ENCODE measurements at places on chromosomes 7 and 10.

- DNase-seq: no peak
These were observed 27.9 kb downstream of the PAPOLB start for GRCh38 chr7:4833691-4834600.

DNA sequence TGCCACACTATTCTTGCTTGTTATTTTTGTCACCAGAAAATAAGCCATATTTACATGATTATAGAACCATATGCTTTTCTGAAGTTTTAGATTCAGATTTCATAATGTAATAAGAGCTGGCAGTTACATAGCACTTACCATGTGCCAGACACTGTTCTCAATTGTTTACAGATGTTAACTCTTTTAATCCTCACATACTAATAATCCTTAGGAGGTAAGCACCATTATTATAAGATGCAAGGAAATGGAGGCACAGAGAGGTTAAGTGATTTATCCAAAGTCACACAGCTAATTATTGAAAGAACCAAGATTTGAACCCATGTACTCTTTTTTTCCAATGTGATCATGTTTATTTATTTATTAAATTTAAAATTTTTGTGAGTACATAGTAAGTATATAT is 57.2 kb downstream of the CREB5 start:
- DNase-seq: no peak

DNA sequence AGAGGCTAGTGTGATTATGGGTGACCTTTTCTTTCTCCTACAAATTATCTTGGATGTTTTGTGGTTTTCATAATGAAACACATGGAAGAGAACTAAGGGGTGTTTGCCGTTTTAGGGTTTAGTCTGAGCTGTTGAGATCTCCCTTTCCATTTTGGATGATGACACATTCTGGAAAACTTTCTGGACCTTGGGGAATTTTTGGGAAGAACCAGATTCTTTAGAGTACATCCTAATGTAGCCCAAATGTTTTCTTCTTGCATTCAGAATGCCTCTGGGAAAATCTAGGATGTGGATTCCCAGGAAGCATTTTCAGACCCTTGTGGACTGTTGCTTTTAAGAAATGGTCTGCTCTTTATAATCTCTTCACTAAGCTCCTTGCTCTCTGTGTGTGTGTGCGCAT is 165.7 kb downstream of the SORCS3 start:
- DNase-seq: no peak

- DNase-seq: no peak
These were observed 17.1 kb downstream of the OAT start for GRCh38 chr10:124401633-124402032.

- no peak for DNase-seq
These were observed 1082.9 kb downstream of the LRMDA start for GRCh38 chr10:76514321-76514720.

- DNase-seq: no peak
These were observed 178.7 kb upstream of the GDF10 start for GRCh38 chr10:47121336-47121735.

DNA sequence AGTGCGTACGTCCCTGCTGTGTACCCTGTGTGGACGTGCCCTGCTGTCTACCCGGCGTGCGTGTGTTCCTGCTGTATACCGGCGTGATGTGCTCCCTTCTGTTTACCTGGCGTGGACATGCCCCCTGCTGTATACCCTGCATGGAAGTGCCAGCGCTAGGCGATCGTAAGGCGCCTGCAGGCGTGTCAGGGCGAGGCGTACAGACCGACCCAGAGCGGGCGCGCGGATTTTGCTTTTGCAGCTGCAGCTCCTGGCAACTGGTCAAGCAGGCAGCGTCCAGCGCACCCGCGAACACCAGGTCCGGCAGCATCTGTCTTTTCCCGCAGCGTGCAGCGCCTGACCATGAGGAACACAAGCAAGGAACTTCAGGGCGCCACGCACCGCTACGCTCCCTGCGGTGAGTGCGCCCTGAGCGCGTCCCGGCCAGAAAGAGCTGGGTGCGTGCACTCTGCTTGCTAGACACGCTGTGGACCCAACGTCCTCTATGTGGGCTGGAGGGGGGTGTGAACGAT is 680 bp downstream of the C7orf57 start:
- no peak for DNase-seq

- DNase-seq: no peak
These were observed 26.5 kb upstream of the TMEM248 start for GRCh38 chr7:66894463-66895080.

DNA sequence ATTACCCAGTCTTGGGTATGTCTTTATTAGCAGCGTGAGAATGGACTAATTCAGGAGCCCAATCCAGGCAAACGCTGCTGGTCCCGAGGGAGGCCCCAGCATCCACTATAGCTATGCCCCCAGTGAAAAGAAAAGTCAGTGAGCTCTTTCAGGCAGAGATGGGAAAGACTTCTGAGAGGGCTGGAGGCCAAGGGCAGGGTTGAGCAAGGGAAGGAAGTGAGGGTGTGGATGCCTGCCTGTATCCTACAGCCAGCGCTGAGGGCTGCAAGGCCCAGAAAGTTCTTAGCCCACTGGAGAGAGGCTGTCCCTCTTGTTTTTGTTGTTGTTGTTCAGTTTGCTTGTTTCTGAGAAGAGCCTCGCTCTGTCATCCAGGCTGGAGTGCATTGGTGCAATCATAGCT is 261.6 kb downstream of the ZEB1 start:
- no peak for DNase-seq

GRCh38 chr10:9051328-9051974 is 997.0 kb downstream of the GATA3 start:
- DNase-seq: no peak

- DNase-seq: no peak
These were observed 16.9 kb downstream of the PTEN start for GRCh38 chr10:87880336-87880735.

GRCh38 chr10:30068492-30069223 is 9.3 kb upstream of the JCAD start:
- DNase-seq: no peak

- DNase-seq: no peak
These were observed 27.1 kb upstream of the PAX2 start for GRCh38 chr10:100718197-100718742.

DNA sequence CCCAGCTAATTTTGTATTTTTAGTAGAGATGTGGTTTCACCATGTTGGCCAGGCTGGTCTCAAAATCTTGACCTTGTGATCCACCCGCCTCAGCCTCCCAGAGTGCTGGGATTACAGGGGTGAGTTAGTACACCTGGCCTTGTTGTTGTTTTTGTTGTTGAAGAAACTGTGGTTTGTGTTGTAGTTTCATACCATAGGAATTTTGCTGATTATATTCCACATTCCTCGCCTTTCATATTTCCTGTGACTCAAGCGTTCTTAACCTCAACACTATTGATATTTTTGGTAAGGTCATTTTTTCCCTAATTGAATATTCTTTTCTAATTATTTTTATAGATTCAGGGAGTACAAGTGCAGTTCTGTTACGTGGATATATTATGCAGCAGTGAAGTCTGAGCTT is 16.7 kb downstream of the LIPF start:
- DNase-seq: no peak

- peak; percentile 57 for DNase-seq
These were observed at the start of the genes CDC123 and NUDT5 for GRCh38 chr10:12195603-12196506. CDC123 (plus strand) TSS chr10:12196188; CDS start chr10:12196246, 58 bp downstream. NUDT5 (minus strand) TSS chr10:12195891; CDS start chr10:12186291, 9,600 bp downstream.

- DNase-seq: no peak
These were observed 25.1 kb downstream of the SEPTIN7 start for GRCh38 chr7:35825974-35826373.

- no peak for DNase-seq
These were observed 53.8 kb downstream of the KCTD7 start for GRCh38 chr7:66682350-66683093.

- no peak for DNase-seq
These were observed 744.9 kb downstream of the ANKRD7 start for GRCh38 chr7:118969370-118969769.

GRCh38 chr10:125482637-125483036 is 200.3 kb downstream of the TEX36 start:
- DNase-seq: no peak

DNA sequence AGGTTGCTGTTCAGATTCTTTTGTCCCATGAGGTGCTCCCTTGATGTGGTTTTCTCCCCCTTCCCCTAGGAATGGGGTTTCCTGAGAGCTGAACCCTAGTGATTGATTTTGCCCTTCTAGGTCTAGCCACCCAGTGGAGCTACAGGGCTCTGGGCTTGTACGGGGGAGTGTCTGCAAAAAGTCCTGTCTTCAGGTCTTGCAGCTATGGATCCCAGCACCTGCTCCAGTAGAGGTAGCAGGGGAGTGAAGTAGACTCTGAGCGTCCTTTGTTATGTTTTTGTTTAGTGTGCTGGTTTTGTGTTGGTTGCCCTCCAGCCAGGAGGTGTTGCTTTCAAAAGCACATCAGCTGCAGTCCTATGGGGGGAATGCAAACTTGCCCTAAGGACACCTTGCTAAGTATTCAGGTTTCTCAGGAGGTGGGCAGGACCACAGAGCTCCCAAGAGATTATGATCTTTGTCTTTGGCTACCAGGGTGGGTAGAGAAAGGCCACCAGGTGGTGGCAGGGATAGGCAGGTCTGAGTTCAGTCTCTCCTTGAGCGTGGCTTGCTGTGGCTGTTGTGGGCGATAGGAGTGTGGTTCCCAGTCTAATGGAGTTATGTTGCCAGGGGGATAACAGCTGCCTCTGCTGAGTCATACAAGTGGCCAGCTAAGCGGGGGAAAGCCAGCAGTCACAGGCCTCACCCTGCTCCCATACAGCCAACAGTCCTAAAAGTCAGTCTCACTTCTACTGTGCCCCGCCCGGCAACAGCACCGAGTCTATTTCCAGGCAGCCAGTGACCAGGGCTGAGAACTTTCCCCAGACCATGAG is 92.4 kb upstream of the JCAD start:
- no peak for DNase-seq

DNA sequence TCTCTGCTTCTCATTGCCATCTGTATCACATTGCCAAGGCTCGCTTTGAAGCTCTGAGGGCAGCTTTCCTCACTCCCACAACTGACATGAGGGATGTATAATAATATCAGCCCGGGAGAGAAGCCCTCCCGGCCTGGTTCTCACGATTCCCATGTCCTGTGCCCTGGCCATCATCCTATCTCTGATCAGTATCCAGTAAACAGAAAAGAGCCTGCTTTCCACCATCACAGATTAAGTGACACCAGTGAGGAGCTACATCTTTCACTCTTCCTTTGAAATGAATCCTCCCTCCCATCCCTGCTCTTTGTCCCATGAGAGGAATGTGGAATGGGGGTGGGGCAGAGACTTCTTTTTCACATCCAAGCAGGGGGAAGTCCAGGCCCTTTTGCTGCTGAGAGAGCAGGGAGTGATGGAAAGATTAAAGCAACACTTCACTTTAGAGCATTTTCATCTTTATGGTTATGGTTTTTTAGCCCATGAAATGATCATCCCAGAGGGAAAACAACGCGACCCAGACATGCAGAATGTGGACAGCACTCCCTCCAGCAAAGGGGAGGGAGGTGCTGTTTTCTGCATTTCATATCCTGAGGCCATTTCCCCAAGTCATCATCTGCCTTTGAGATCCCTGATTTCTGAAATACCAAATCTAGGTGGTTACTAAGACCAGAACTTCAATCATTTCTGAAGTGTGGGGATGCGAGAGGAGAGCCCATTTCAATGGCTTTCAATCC is 84.6 kb upstream of the LYZL1 start:
- DNase-seq: no peak

GRCh38 chr7:455110-455928 is 64.3 kb downstream of the PDGFA start:
- DNase-seq: no peak

- DNase-seq: no peak
These were observed 86.7 kb downstream of the ARHGAP22 start for GRCh38 chr10:48517911-48518811.

GRCh38 chr10:92848037-92848440 is 281 bp upstream of the EXOC6 start:
- DNase-seq: no peak

DNA sequence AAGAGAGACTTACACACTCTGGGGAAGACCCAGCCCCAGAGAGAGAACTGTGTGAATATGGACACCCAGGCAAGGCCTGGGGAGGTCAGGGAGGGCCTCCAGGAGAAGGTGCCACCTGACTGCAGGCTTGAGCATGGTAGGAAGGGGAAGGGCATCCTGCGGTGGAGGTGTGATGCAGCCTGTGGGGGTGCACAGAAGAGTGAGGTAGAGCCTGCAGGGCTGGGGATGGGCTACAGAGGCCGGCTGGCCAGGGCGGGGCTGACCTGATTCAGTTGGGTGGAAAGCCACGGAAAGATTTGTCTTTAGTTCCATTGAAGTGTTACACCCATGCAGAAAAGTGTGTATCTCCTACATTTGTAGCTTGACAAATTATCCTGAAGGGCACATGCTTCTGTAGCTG is 47.6 kb downstream of the ZMIZ1 start:
- no peak for DNase-seq

- no peak for DNase-seq
These were observed 46.3 kb downstream of the PHYHIPL start for GRCh38 chr10:59222788-59223187.

DNA sequence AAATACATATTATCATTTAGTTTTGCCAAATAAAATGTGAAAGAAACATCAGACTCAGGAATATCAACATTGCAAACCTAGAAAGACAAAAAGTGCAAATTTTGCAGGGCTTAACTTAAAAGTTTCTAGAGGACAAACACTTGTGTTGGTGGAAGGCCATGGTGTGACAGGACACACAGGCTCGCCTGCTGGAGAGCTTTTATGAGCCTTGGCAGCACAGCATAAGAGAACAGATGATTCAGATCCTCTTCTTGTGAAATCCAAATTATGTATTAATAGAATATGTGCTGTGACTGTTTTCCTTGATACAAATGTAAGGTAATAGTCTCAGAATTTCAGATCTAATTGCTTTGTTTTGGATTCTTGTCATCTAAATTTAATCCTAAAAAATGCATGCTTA is 72.9 kb upstream of the ABCB5 start:
- DNase-seq: no peak

DNA sequence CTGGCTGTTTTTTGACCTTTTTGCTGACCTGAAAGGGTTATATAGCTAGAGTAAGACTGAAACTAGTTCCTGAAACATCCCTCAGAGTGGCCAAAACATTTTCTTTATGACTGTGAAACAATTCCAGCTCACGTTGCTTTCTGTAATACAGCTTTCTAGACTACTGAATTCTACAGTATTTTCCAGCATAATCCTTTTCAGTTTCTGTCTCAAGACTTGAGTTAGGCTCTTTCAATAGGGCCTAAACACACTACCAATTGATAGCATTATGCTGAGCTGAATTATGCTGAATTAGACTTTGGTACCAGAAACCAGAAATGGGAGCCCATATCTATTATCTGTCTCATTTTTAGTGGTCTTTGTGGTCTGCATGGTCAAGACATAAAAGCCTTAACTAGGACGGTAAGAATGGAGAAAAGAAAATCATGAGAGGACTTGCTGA is 72.6 kb downstream of the EPDR1 start:
- DNase-seq: no peak

- peak; percentile 88 for DNase-seq
These were observed at the start of gene GPR146 for GRCh38 chr7:1044189-1045068. GPR146 (plus strand) TSS chr7:1044546; CDS start chr7:1057516, 12,970 bp downstream.

DNA sequence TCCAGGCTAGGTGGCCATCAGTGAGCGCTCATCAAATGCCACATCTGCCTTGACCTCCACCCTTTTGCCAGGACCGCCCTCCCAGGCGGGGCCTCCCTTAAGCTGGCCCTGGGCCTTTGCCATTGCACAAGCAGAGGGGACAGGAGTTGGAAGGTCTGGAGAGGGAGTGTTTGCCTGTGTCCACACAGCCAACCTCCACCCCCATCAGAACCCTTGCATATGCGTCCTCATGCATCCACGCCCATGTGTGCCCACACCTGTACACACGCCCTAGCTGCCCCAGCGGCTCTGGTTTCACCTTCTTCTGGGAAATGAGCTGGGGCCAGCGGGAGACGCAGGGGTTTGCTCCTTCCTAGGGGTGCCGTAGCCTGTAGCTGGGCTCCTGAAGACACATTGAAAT is 64.0 kb downstream of the NEURL1 start:
- DNase-seq: no peak

Data from NCI-H187 (cell line).